Naive thymus-derived CD8-positive, alpha-beta T cell (primary cell): ENCODE measurements at places on chromosomes 12 and 14.

DNA sequence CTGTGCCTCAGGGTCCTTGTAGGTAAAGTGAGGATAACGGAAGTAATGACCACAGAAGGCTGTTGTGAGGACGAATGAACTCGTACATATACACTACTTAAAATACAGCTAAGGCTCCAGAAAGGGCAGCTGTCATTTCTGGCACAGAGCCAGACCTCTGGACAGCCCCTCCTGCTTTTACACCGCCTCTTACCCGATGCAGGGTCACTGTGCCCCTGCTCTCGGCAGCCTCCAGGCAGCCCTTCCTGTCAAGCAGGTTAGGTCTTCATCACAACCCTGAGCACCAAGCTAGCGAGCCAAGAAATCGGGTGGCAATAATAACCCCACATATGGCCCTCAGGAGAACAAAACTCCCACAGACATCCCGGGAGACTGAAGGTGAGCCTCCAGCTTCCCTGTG lies 8.5 kb downstream of the TMEM229B start:
- no peak for DNase-seq

- no peak for DNase-seq
Measured at GRCh38 chr14:92938235-92938875, 15.4 kb downstream of the CHGA start.

DNA sequence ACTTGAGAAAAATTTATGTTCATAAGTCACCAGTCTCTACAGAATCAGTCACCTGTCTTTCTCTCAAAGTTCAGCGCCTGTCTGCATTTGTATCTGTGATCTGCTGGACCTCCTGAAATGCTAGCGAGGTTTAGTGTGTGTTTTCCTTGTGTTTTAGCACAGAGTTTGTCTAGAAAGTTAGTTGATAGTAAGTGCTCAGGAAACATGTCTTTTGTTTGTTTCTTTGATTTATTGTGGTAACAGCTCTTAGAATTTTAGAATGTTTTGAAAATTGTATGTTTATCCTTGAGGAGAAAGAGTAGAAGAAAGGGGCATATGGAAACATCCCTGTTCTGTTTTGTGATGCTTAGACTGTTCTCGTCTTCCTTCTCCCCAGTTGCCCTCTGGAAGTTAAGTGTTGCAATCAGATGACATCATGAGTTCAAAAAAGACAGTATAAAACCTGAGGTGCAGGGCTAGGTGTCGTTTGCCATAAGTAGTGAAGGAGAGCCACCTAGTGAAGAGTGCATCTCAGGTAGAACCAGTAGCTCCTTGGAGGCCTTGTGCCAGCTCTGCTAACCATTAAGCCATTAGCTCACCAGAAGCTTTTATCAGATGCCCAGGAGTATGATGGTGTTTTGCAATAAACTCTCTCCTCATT lies 44.8 kb downstream of the FBXW8 start:
- DNase-seq: no peak

- DNase-seq: no peak
Measured at GRCh38 chr12:2283916-2284315, 231.1 kb downstream of the CACNA1C start.

DNA sequence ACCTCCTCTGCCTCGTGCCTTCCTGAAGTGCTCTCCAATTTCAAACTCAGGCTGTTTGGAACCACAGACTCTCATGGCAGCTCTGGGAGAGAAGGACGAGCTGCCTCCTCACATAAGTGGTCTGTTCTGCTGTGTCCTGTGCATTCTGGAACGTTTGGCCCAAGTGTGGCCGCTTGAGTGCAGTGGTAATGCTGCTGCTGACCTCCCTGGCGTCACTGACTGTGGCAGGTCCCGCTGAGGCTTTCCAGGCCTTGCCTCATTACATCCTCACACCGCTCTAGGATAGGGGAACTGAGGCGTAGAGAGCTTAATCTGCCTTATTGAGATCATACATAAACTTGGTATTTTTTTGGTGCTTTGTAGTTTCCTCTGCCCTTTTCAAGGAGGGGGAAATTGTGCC lies 14.2 kb downstream of the CCDC92 start:
- DNase-seq: no peak

DNA sequence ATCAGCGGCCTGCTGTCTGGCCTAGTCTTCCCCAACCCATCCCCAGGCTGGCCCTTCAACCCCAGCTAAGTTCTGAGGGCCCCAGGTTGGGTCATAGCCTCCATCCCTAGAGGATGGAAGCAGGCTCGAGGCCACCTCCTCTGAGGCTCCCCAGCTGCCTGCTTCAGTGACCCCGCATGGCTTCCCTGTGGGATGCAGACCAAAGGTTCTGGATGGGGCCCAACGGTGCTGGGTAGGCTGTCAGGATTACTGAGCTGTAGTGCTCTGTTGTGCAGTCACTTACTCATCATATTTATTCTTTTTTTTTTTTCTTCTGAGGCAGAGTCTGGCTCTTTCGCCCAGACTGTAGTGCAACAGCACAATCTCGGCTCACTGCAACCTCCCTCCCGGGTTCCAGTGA lies 92.0 kb downstream of the IRF2BPL start:
- no peak for DNase-seq

DNA sequence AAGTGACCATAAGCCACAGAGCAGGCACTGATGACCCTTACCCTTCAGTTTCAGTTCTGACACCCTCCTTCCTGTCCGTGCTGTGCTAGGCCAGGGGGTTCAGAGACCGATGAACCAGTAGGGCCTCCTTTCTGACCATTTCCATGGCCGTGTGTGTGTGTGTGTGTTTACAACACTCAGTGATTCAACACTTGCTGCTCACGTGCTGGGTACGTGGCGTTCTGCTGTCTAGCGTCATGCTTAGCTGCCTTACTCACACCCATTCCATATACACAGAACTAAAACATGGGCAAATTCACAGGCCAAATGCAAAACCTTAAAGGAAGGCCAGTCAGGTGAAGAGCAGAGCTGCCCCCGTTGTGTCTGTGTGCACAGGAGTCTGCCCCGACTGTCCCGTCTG lies 67.5 kb downstream of the DNAH10 start:
- DNase-seq: no peak

- DNase-seq: no peak
Measured at GRCh38 chr12:39807043-39807442, 187.4 kb upstream of the ABCD2 start.

DNA sequence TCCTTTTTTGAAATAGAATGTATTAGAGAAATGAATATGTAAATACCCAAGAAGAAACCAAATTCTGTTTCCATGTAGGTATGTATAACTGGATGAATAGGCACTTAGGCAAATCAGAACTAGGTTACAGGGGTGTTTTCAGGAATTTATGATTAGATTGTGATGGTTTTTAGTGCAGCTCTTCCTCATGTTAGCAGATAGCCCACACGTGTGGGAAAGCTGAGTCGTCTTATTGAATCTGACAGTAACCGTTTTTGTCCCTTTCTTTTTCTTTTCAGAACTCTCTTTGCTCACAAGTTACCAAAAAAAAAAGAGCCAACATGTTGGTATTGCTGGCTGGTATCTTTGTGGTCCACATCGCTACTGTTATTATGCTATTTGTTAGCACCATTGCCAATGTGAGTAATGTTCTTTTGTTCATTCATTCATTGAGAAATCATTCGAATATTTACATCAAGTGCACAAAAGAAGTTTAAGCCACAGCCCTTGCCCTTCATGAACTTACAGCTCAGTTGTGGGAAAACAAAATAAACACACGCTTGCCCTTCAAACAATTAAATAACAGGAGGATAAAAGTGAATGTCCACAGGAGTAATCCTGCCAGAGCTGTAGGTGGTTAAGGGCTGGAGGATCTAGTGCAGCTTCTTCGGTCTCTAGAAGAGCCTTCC lies 14.8 kb downstream of the EMP1 start:
- no peak for DNase-seq

- no peak for DNase-seq
Measured at GRCh38 chr12:88471331-88472045, 108.8 kb downstream of the KITLG start.

GRCh38 chr12:57446292-57446960 lies 8.7 kb upstream of the INHBE start:
- no peak for DNase-seq

- DNase-seq: peak; percentile 80
Measured at GRCh38 chr14:22986508-22987054, 4.2 kb upstream of the AJUBA start.

DNA sequence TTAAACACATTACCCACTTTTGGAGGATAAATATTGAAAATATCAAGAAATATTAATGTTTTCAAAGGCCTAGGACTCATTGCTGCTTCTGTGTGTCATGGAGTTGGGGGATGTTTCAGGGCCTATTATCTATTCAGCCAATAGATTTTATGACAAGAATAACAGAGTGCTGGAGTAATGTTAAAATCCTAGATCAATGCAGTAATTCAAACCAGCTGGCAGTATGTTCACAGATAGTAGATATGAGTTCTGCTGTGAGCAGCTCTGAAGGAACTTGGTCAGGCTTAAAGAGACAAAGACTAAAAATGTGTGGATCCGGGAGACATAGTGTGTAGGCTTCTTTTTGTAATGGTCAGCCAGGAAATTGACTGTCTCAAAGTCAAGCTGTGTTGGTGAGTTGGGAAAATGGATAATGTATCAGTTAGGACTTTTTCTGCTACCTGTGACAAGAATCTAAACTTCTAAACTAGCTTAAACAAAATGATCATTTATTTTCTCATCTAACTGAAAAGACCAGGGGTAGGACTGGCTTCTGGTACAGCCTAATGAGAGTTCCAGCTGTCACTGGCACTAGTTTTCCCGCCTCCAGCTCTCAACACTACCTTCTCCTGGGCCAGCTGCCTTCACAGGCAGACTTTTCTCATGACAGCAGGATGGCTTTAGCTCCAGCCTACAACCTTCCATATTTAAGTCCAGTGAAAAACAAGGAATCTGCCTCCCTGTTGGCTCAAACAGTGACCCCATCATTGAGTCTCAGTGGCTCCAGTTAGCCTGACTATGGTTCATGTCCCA lies 16.3 kb upstream of the POLR3B start:
- DNase-seq: no peak
